ENCODE measurements at places on chromosomes 5 and 9. TPM values are rescaled to one million over a fixed set of nuclear protein-coding genes. Genes with fewer than 3 reads are reported as not detected.

GRM6 gene
- not detected for total RNA-seq

MYORG gene
- total RNA-seq, result 1.7 TPM

MFAP3 gene
- 25.0 TPM for total RNA-seq

FOXD4L6 gene
- total RNA-seq, result not detected

ANKRD18A gene
- 1.3 TPM for total RNA-seq

DNA sequence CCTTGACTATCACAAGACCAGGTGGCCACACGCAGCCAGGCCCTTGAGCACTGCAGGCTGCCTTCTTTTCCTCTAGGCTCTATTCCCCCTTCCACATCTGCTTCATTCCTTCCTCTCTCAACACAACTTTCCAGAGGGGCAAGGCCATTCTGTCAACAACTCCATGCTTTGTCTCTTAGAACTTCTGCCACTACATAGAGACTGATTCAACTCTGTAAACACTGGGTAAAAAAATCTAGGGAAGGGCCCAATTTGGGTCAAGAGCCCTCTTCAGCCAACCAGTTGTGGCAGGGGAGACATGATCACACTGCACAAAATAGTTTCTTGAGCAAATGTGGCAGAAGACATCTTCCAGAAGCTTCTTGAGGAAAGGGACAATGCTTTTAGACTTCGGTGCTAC lies 55.6 kb downstream of the ATPSCKMT start:
- no peaks in the 10 kb centered on the region for H3K36me3 ChIP-seq
- no peaks in the 10 kb centered on the region for H3K4me1 ChIP-seq
- no peaks in the 10 kb centered on the region for H3K27me3 ChIP-seq
- H3K4me3 ChIP-seq, result no peak overlapping the region
- H3K27ac ChIP-seq, result no peak overlapping the region

DNA sequence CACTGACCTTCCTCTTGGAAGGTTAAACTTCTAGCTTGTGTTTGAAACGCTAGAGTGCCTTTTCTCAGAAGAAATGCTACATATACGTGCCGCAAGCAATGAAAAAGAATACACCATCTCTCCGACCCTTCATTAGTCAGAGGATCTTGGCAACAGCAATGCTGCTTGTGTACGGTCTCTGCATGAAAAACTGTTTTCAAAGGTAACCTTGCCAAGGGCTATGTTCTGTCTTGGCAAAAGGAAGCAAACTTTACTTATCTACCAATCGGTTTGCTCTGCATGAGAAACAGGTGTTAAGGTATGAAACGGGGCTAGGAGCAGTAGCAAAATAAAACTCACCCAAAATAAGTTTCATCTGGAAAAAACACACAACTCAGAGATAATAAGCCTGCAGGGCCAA lies 297.8 kb downstream of the FBXL17 start:
- H3K4me3 ChIP-seq, result no peak overlapping the region
- H3K27me3 ChIP-seq, result no peaks in the 10 kb centered on the region
- H3K4me1 ChIP-seq, result peaks cover 1% of the 10 kb centered on the region
- no peak overlapping the region for H3K27ac ChIP-seq

- no peaks in the 10 kb centered on the region for H3K27me3 ChIP-seq
- no peaks in the 10 kb centered on the region for H3K4me1 ChIP-seq
- H3K4me3 ChIP-seq, result no peak overlapping the region
- no peak for DNase-seq
Observed at GRCh38 chr5:4148009-4148408, 552.4 kb downstream of the IRX1 start.

DNA sequence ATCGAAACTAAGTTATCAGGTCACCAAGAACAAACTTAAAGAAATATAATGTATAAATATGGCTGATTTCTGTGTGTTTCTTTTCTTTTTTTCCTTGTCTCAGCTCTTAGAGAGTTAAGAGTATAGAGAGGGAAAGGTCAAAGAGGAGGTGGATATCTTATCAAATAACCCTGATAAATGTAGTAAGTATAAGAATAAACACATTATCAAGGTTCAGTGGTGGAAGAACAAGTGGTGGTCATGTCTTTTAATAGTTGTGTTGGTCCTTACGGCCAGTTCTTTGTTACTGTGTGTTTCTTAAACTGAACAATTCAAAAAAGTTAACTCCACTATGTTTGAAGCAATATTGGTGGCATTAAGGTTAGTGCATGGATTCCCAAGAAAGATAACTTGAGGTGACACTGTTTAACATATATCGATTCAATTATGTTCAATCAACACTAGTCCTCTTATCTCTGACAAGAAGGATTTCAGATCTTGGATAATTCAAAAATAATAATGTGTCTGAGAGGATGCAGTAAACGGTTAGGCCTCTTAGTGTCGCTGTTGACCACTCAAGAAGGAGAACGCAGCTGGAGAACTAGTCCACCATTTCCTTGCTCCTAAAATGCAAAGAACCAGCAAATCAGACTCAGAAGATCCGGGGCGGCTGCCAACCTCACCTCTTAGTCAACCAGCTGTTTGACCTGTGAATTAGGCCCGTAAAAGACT lies at the start of gene PCDHGA3:
PCDHGA3 (plus strand) TSS at position 588 of the 711 bp plus-strand sequence. CDS start 205 bp downstream, outside the sequence.
- no peaks in the 10 kb centered on the region for H3K4me1 ChIP-seq
- H3K4me3 ChIP-seq, result peak within 1 kb of the TSS; percentile 8
- no peak for DNase-seq
- no peaks in the 10 kb centered on the region for H3K27me3 ChIP-seq
- H3K27ac ChIP-seq, result no peak within 1 kb of the TSS
- no peaks in the 10 kb centered on the region for H3K36me3 ChIP-seq

GRCh38 chr5:179485845-179486575 lies 64.3 kb upstream of the RUFY1 start:
- DNase-seq, result no peak
- H3K4me3 ChIP-seq, result no peak overlapping the region
- H3K4me1 ChIP-seq, result no peaks in the 10 kb centered on the region

DNA sequence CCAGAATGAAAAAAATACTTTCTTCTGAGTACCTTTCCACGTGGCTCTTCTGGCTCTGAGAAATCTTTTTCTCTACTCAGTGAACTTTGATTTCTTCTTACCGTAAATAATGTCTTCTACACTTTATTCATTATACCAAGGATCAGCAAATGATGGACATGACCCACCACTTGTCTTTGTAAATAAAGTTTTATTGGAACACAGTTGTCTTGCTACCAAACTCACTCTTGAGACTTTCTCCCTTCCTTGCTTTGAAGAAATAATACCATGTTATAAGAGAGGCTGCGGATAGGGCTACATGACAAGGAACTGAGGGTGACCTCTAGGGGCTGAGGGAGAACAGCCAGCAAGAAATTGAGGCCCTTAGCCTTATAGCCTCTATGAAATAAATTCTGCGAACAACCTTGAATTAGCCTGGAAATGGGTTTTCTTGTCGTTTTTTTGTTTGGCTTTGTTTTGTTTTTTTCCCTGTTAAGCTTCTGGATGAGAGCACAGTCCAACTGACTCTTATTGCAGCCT lies 212.5 kb downstream of the COMMD10 start:
- H3K4me3 ChIP-seq, result no peak overlapping the region
- no peaks in the 10 kb centered on the region for H3K27me3 ChIP-seq
- H3K4me1 ChIP-seq, result no peaks in the 10 kb centered on the region
- H3K27ac ChIP-seq, result no peak overlapping the region
- H3K36me3 ChIP-seq, result no peaks in the 10 kb centered on the region

- H3K4me3 ChIP-seq, result no peak overlapping the region
- DNase-seq, result no peak
- H3K27me3 ChIP-seq, result no peaks in the 10 kb centered on the region
- H3K4me1 ChIP-seq, result no peaks in the 10 kb centered on the region
Observed at GRCh38 chr5:79976759-79977515, 14.1 kb downstream of the MTX3 start.

GRCh38 chr9:125436613-125437443 lies 175.2 kb downstream of the GAPVD1 start:
- H3K4me1 ChIP-seq, result no peaks in the 10 kb centered on the region
- peak; percentile 11 for DNase-seq
- no peaks in the 10 kb centered on the region for H3K27me3 ChIP-seq
- H3K4me3 ChIP-seq, result no peak overlapping the region

DNA sequence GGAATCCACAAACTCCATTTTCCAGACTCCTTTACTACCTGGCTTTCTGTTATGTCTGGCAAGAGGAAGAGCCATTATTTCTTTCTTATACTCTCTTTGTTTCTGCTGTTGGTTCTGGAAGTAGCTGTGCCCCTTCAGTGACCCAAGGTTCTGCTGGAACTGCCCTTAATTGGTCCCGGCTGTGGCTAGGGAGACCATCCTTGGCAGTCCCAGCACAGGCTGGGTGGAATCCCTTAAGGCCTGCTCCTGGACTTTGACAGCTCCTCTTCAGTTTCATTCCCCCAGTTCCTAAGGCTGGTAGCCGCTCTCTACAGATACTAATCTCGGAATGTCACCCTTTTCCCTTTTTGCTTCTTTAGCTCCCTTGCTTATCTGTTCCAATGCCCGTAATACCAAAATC lies 81.9 kb upstream of the GLIS3 start:
- no peak overlapping the region for H3K27ac ChIP-seq
- no peaks in the 10 kb centered on the region for H3K36me3 ChIP-seq
- H3K4me3 ChIP-seq, result no peak overlapping the region
- H3K4me1 ChIP-seq, result no peaks in the 10 kb centered on the region

DNA sequence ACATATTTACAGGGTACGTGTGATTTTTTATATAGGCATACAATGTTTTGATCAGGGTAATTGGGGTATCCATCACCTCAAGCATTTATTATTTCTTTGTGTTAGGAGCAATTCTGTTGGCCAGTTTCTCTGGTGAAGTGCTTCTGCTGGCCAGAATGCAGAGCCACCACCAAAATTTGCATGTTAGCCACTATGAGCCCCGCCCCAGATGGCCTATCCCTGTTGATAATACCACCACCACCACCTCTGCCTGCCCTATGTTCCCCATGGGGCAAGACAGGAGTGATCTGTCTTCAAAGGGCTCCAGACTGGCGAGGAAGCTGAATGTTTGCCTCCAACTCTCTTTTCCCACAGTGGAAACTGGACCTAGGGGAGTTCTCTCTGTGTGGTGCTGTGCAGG lies 26.0 kb upstream of the JAK2 start:
- DNase-seq, result no peak
- no peak overlapping the region for H3K27ac ChIP-seq
- H3K36me3 ChIP-seq, result no peaks in the 10 kb centered on the region
- H3K4me1 ChIP-seq, result no peaks in the 10 kb centered on the region
- H3K4me3 ChIP-seq, result no peak overlapping the region

DNA sequence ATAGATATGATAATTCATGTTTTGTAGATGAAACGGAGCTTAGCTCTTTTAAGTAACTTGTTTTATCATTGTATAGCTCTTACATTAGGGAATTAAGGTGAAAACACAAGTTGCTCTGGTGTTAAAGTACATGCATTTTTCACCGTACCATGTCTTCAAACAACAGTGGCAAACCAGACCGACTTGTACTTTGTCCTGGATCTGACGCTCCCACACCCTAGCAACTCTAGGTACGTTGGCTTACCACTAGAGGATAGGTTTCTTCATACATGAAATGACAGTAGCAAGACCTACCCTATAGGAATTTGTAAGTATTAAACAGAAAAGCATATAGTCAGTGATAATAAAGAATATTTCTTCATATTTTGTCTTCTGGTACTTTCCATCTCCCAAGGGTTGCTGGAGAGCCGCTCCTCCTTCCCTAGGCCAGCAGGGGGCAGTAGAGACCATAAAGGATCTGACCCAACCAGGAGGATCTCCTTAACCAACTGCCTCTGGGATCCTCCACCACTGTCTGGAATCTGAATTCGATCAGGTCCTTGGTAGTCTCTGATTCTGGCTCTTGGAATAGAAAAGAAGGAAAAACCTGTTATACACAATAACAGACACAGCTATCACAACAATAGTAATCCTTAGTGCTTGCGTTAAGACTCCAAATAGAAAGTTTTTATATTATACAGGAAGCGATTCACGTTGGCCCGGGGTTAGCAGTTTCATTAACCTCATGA lies 136.7 kb downstream of the CAVIN4 start:
- H3K4me1 ChIP-seq, result no peaks in the 10 kb centered on the region
- H3K36me3 ChIP-seq, result no peaks in the 10 kb centered on the region
- H3K27ac ChIP-seq, result no peak overlapping the region
- H3K4me3 ChIP-seq, result no peak overlapping the region
- H3K27me3 ChIP-seq, result no peaks in the 10 kb centered on the region

GRCh38 chr5:158458086-158458485 lies 599.1 kb upstream of the CLINT1 start:
- H3K4me1 ChIP-seq, result peaks cover 10% of the 10 kb centered on the region
- no peaks in the 10 kb centered on the region for H3K36me3 ChIP-seq
- H3K27me3 ChIP-seq, result no peaks in the 10 kb centered on the region
- H3K27ac ChIP-seq, result no peak overlapping the region
- no peak for DNase-seq
- H3K4me3 ChIP-seq, result no peak overlapping the region

DNA sequence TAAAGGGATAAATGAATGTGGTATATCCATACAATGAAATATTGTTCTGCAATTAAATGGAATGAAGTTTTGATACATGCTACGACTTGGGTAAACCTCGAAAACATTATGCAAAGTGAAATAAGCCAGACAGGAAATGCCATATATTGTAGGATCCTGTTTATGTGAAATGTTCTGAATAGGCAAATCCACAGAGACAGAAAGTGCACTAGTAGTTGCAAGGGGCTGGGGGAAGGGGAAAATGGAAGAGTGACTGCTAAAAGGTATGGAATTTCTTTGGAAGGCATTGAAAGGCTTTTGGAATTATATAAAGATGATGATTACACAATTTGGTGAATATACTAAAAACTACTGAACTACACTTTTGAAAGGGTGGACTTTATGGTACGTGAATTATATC lies 97.0 kb downstream of the FOXD1 start:
- no peaks in the 10 kb centered on the region for H3K27me3 ChIP-seq
- H3K27ac ChIP-seq, result no peak overlapping the region
- H3K4me3 ChIP-seq, result no peak overlapping the region
- no peaks in the 10 kb centered on the region for H3K4me1 ChIP-seq

DNA sequence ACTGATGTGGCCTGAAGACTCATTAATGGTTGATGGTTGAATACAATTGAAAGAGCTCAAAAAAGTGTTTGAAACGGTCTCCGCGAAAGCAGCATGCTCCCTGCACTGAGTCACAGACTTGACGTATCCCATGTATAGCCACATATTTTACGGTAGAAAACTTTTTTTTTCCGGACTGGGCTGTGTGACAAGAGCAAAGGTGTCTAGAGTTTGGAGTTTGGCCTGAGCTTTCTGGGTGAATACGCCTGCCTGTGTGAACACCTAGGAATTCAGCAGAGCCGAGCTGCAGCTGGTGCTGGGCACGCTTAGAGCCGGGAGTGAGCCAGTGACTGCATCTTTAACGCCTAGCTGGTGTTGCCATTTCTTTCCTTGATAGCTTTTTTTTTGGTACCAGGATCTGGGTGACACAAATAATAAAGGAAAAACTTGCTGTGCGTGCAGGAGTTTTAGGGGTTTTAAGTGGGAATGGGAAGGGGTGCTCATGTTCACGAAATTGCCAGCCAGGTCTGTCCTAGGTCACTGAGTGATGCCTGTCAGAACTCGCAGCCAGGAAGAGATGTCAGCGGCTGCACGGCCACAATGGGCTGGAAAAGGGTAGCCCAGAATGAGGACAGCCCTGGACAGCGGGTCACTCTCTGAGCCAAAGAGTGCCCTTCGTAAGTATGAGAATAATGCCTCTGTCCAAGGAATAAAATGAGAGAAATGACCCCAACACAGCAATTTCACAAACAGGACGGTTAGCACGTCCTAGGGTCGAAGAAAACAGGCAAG lies 51.7 kb downstream of the PSMB7 start:
- H3K36me3 ChIP-seq, result no peaks in the 10 kb centered on the region
- no peak for DNase-seq
- H3K27ac ChIP-seq, result no peak overlapping the region
- no peak overlapping the region for H3K4me3 ChIP-seq
- H3K4me1 ChIP-seq, result peaks cover 5% of the 10 kb centered on the region
